ENCODE measurements at places on chromosomes 12 and 14.

- no peak for DNase-seq
Observed at GRCh38 chr12:7136676-7137075, 6.5 kb downstream of the CLSTN3 start.

- no peak for DNase-seq
Observed at GRCh38 chr12:86712425-86712843, 456.2 kb upstream of the MGAT4C start.

GRCh38 chr12:18898470-18898869, 160.6 kb downstream of the CAPZA3 start:
- DNase-seq, result no peak

- DNase-seq, result no peak
Observed at GRCh38 chr12:80715713-80716249, 931 bp upstream of the MYF5 start.

DNA sequence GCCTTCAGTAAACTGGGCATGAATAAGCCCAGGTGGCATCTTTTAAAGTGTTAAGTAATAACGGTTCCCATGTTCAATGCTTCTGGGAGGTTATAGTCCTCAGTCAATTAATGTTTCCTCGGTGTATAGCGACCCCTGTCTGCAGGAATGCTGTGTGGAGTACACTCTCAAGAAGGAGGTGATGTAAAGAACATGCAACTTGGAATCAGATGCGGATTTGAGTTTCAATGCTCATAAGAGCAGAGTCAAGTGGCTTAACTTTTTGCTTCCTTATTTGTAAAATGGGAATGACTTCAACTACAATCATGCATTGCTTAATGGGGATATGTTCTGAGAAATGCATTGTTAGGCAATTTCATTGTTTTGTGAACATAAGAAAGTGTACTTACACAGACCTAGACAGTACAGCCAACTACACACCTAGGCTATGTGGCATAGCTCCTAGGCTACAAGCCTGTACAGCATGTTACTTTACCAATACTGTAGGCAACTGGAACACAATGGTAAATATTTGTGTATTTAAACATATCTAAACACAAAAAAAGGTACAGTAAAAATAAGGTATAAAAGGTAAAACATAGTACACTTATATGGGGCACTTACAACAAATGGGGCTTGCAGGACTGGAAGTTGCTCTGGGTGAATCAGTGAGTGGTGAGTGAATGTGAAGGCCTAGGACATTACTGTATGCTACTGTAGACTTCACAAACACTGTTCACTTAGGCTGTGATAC, 6.7 kb upstream of the MRPS35 start:
- DNase-seq, result peak; percentile 35

GRCh38 chr14:67411820-67412421, at the start of gene PLEK2:
PLEK2 (minus strand) TSS chr14:67412165; CDS start chr14:67412059, 106 bp downstream.
- no peak for DNase-seq

DNA sequence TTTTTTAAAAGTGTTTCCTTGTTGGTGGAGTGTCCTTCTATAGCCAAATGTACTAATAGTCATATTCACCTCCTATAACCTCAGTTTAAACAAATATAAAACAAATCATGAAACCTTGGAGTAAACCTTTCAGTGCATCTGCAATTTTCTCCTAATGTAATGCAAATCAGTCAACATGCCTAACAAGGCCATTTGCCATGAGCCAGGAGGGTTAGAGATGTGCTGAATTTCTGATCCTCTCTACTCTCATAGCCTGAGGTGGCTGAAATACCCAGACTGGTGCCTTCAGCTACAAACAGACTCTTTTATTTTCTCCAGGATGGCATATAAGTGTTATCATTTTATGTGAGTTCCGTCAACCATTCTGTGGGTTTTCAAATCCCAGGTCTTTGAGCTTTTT, 908.1 kb downstream of the GALC start:
- no peak for DNase-seq

- no peak for DNase-seq
Observed at GRCh38 chr14:80521456-80521855, 310.2 kb upstream of the DIO2 start.

- no peak for DNase-seq
Observed at GRCh38 chr14:24196071-24197055, 1.1 kb upstream of the TM9SF1 start.

- DNase-seq, result no peak
Observed at GRCh38 chr14:54356172-54356571, 40.6 kb upstream of the CDKN3 start.

- DNase-seq, result no peak
Observed at GRCh38 chr14:38238878-38239277, 17.0 kb downstream of the CLEC14A start.

GRCh38 chr12:6747216-6747615, 5.7 kb downstream of the MLF2 start:
- DNase-seq, result no peak

GRCh38 chr14:22979748-22980392, 2.5 kb downstream of the AJUBA start:
- DNase-seq, result no peak

- no peak for DNase-seq
Observed at GRCh38 chr12:24268663-24269186, 319.3 kb upstream of the SOX5 start.

GRCh38 chr12:89528434-89528833, 2.6 kb upstream of the POC1B start:
- no peak for DNase-seq

DNA sequence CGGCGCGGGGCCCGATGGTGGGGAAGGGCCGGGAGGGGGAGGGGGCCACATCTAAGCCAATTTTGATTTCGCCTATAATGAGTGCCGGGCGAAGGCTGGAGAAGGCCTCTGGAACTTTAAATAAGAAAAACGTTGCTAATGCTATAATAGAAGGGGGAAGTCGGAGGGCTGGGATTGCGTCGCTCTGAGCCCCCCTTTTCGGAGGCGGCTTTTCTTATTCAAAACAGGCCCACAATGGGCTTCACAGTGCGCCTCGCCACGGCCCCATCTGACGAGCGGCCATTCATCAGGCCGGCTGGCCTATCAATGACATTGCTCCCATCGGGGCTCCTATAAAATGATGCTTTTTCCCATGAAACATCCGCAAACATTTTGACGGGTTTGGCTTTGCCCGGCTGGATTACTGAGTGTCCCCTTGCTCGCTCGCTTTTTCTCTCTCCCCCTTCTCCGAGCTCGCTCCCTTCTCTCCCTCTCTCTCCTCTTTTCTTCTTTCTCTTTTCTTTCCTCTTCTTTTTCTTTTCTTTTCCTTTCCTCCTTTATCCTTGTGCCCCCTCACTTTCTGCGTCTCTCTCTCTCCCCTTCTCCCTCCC, at the start of gene RFX4:
TSS of gene RFX4 (plus strand) at position 364 of the 590 bp plus-strand sequence. CDS start 317 bp downstream, outside the sequence.
- no peak for DNase-seq

- DNase-seq, result peak; percentile 1
Observed at GRCh38 chr14:66508846-66509621, 1.1 kb downstream of the GPHN start.

DNA sequence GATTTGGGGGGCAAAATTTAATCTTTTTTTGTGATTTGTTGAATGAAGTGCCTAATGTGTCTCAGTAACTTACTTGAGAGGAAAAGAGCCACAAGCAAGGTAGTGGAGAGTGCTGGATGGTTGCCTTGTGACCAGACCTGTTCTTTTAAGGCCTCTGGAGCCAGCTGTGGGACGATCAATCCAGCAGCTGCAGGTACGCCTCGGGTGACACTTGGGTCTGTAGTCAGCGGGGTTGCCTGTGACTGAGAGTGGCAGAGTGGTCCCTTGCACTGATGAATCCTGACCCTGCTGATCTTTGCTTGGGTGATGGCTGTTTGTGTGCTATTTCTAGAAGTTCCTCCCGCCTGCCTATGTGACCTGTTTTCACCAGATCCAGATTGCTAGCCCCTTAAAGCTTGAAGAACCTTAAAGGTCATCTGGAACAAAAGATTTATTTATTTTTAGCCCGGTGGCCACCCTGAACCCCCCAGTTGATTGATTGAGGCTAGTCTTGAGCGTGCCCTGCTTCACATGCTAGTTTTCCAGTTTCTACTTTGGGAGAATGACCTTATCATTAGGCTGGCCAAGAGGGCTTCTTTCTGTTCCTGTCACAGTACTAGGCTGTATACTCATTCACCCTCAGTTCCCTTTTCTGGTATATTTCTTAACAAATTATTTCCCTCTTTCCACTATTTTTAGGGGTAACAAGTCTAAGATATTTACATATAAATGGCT, 23.2 kb downstream of the PRKCH start:
- DNase-seq, result no peak

- no peak for DNase-seq
Observed at GRCh38 chr12:41992022-41992421, 152.7 kb downstream of the GXYLT1 start.

GRCh38 chr14:29222006-29222405, 455.4 kb downstream of the FOXG1 start:
- no peak for DNase-seq

- DNase-seq, result no peak
Observed at GRCh38 chr12:14958361-14959125, 2.9 kb downstream of the ARHGDIB start.

- DNase-seq, result no peak
Observed at GRCh38 chr14:106210650-106211049, 684.3 kb downstream of the TMEM121 start.

- DNase-seq, result no peak
Observed at GRCh38 chr14:103731916-103732867, 16.6 kb downstream of the ZFYVE21 start.

GRCh38 chr12:105192624-105193225, 43.2 kb downstream of the APPL2 start:
- DNase-seq, result no peak

- no peak for DNase-seq
Observed at GRCh38 chr12:128797119-128798118, 26.3 kb downstream of the SLC15A4 start.

DNA sequence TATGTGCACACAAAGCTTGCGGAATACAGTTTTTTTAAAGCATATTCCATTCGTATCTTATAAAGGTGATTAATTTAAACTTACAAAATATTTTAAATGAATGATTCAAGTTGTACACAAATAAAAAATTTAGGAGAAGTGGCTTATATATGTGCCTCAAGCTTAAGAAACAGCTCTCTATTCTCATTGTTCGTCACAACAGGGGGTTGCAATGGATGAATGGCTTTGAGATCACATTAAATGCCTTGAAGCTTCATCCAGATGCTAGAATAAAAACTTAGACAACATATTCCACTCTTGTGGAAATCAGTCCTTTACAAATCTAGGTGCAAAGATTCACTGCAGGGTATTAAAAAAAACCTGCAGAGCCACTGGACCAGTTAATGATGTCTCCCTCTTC, 303.9 kb upstream of the LRFN5 start:
- DNase-seq, result no peak

- no peak for DNase-seq
Observed at GRCh38 chr12:62520361-62520760, 53.7 kb downstream of the MON2 start.

- DNase-seq, result no peak
Observed at GRCh38 chr14:56351861-56352260, 227.7 kb upstream of the TMEM260 start.

- DNase-seq, result no peak
Observed at GRCh38 chr14:104385531-104386101, 193.9 kb upstream of the C14orf180 start.

- no peak for DNase-seq
Observed at GRCh38 chr14:104968541-104969401, 9.4 kb downstream of the AHNAK2 start.

GRCh38 chr12:25495331-25496097, 57.6 kb downstream of the LMNTD1 start:
- no peak for DNase-seq

GRCh38 chr14:106201376-106201775, 675.0 kb downstream of the TMEM121 start:
- DNase-seq, result no peak

DNA sequence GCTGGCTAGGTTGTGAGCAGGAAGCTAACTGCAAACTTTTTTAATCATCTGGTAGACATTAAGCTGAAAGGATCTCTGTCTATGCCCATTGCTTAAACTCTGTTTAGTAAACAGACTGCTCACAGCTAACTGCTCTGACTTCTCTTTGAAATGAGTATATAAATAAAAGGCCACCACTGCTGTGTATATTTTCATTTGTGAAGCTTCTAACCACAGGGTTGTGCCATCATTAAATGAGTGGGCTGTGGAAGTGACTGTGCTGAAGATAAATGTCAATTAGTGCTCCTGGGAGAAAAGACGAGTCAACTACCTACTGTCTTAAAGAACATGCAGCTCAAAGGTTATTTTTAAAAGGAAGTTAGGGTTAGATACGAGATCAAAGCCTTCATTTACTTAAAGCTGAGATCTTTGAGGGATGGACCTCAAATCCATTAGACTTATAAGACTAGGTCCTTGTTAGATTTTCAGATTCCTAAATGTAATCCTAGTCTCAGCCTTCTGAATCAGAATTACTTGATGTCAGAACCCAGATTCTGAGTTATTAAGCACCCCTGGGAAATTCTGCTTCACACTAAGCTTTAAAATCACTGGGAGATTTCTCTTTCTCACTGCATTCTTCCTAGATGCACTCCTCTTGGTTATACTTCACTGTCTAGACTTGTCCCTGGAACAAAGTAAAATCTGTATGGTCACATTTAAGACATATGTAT, 213.1 kb upstream of the FLRT2 start:
- DNase-seq, result no peak

All from stimulated activated CD8-positive, alpha-beta memory T cell treated with anti-CD3 and anti-CD28 coated beads, Interleukin-2, amount 100 ng/mL, for 1 hour (primary cell).